ENCODE measurements at places on chromosomes 5 and 9.

- no peak for DNase-seq
These were observed 51.0 kb downstream of the GNAQ start for GRCh38 chr9:77980622-77981021.

- peak; percentile 90 for DNase-seq
These were observed 293.4 kb upstream of the PTGER4 start for GRCh38 chr5:40386289-40386688.

- no peak for DNase-seq
These were observed 79.4 kb upstream of the TLE4 start for GRCh38 chr9:79492092-79493009.

DNA sequence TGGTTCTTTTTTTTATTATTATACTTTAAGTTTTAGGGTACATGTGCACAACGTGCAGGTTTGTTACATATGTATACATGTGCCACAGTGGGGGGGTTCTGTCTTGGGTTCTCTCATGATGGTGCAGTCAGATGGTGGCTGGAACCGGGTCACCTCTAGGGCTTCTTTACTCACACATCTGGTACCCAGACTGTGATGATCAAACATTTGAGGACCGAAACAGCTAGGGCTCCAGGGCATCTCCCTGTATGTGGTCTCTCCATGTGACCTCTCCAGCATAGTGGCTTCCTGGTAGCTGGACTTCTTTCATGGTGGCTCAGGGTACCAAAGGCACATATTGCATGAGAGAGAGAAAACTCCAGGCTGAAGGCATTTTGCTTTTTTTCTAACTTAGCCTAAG, 9.8 kb upstream of the CRHBP start:
- no peak for DNase-seq

DNA sequence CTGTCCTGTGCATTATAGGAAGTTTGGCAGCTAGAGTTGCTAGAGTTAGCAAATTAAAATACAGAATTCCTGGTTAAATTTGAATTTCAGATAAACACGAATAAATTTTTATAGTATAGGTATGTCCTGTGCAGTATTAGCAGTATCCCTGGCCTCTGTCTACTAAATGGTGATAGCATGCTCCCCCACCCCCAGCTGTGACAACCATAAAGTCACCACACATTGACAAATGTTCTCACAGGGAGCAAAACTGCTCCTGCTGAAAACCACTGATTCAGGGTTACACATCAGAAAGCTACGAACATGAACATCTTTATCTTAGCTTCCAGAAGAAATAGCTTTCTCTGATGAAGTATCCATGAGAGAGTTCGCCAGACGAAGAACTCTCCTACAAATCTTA, 91.8 kb upstream of the CCDC112 start:
- no peak for DNase-seq

DNA sequence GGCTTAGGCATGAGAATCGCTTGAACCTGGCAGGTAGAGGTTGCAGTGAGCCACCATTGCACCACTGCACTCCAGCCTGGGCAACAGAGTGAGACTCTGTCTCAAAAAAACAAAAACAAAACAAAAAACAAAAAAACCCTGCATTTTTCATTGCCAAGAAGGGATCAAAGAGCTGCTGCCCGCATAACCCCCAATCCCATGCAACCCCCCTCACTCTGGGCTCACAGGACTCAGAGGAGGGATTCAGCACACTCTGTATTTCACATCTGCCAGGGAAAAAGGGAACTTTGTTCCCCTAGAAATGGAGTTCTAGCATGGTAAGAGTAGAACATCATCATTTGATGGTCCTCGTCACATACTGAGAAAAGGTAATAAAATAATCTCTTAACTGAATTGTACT, 153.9 kb upstream of the GNA14 start:
- DNase-seq = no peak

- no peak for DNase-seq
These were observed 6.6 kb downstream of the FIBCD1 start for GRCh38 chr9:130932255-130933079.

DNA sequence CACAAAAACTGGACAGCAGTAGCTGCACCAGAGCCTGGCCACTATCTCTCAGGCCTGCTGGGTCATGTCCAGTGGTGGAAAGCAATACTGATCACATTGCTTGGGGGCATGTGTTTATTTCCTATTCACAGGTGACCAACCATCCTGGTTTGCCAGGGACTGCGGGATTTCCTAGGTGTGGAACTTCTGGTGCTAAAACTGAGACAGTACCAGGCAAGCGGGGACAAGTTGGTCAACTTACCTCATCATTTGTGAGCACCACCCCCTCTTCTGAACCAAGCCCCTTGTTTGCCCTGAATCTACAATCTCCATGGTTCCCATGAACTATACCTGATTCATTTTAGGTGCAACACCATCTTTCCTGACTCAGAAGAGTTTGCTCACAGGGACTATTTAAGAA, 81.3 kb downstream of the TNC start:
- no peak for DNase-seq

GRCh38 chr5:58460002-58460731, at the start of gene PLK2:
PLK2 (minus strand) TSS chr5:58460086; CDS start chr5:58459959, 127 bp downstream.
- peak; percentile 69 for DNase-seq

DNA sequence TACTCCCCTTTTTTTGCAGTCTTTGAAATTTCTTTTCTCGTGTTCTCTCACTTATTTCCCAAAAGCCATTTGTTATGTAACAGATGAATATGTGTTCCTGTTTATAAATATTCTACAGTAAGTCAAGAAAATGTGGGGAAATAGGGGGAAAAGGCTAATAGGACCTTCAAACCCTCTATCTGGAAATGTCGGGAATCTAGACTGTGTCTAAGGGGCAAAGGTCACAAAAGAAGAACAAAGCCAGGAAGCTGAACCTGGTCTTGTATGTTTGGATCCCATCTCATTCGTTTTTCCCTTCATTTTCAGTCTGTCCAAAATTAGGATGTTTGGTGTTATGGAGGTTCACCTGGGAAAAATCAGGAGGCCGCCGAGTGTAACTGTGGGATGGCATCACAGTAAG, 490.3 kb downstream of the NR2F1-AS1 start:
- DNase-seq = no peak

GRCh38 chr9:71357346-71357745, 235.9 kb upstream of the TRPM3 start:
- DNase-seq = no peak

DNA sequence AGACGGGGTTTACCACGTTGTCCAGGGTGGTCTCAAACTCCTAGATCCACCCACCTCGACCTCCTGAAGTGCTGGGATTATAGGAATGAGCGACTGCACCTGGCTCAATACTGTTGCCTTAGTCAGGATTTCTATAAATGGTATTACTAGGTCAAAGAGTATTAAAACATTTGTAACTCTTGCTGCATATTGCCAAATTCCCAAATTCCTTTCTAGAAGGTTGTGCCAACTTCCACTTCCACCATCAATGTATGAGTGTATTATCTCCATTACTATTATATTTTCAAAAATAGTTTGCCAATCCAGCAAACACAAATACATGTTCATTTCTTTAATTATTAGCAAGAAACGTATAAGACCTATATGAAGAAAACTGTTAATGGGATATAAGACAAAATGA, 10.6 kb downstream of the PTGR1 start:
- no peak for DNase-seq

DNA sequence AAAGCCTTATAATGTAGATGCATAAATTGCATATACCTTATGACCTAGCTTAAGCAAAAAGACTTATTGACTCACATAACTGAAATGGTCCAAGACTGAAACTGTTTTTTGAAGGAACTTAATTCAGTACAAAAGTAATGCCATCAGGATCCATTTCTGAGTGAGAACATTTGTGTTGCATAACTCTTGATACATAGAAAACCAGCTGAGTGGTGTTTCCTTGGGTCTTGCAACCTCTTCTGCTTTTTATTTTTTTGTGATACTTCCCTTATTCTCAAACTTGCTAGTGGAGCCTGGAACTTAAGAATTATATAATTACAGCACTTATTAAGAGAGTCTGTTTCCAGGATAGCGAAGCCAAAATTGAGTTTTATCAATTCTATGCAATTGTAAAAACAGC, 272.0 kb downstream of the MAN2A1 start:
- no peak for DNase-seq

GRCh38 chr9:119884438-119884837, 515.2 kb upstream of the BRINP1 start:
- no peak for DNase-seq

GRCh38 chr5:116340799-116341198, 233.8 kb downstream of the SEMA6A start:
- no peak for DNase-seq
